ENCODE measurements at places on chromosomes 7 and 10. TPM values are rescaled to one million over a fixed set of nuclear protein-coding genes. Genes with fewer than 3 reads are reported as not detected.

MYL10 gene
- total RNA-seq, result not detected

FAM20C gene
- 24.0 TPM for total RNA-seq

MICALL2 gene
- total RNA-seq, result 12.6 TPM

TCERG1L gene
- not detected for total RNA-seq

DNA sequence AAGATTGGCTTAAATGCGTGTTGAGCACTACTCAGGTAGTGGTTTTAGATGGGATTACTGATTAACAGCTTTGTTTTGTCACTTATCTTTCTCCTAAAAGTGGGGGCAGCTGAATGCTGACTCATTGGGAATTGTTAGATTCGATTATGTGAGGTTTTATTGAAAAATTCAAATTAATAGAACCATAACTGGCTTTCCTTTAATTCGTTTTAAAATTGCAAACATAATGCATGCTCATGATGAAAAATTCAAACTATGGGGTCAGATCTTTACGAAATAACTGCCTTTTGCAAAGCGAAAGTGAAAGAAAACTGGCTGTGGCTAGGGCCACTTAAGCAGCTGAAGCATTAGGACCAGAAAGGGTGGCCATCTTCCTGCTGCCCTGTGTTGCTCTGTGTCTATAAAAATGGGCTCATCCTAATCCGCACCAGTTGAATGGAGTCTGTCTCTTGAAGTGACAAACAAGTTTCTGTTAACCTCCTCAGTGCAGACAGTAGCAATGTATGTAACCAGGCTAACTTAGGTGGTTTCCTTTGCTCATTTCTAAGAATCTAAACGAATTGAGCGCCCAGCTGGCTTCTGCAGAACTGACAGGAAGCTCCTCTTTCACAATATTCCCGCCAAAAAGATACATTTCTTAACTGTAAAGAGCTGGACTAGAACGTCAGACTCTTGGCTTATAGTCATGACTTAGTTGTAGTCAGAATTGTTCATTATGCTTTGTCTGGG is 27.8 kb downstream of the DENND10 start:
- DNase-seq, result peak; percentile 42

CFAP46 gene
- total RNA-seq, result 0.35 TPM

GRCh38 chr7:42099470-42100155 is 137.4 kb downstream of the GLI3 start:
- no peak for DNase-seq

GRCh38 chr10:25261558-25261957 is 86.8 kb downstream of the GPR158 start:
- no peak for DNase-seq

CPN1 gene
- not detected for total RNA-seq

PAX4 gene
- total RNA-seq, result not detected

SGCE gene
- 49.1 TPM for total RNA-seq

DNA sequence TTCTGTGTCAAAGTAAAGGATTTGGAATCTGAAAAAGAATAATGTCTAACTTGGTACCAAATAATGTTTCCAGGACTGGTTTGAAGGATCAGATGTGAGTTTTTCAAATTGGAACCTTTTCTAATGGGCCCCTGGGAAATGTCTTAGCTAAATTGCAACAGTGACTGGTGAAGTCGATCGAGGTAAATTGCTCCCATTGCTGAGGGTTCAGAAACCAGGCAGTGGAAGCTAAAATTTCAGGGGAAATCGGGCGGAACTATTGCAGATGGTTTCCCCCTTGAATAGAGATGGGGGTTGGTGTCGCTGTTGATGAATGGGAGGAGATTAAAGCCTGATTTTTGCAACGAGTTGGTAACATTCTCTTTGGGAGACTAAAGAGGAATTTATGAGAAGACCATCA is 112.7 kb downstream of the SND1 start:
- no peak for DNase-seq

LRIT1 gene
- not detected for total RNA-seq

PRF1 gene
- total RNA-seq, result not detected

DNA sequence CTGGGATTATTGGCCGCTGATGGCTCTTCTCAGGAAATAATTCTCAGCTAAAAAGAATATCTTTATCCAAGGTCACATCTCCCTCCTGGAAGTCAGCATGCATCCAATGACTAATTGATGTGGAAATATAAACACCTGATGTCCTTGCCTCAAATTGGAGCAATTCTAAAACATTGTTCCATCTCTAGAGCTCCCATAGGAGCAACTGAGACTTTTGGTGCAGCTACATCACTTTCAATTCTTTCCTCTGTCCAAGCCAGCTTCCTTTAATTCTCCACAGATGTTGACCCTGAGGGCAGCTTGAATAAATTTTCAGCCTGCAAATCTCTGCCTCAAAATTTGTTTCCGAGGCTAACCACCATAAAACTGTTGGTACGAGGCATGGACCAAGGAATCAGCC is 43.9 kb upstream of the KCND2 start:
- DNase-seq, result no peak

MACC1 gene
- total RNA-seq, result not detected

ZNF777 gene
- 12.3 TPM for total RNA-seq

DNA sequence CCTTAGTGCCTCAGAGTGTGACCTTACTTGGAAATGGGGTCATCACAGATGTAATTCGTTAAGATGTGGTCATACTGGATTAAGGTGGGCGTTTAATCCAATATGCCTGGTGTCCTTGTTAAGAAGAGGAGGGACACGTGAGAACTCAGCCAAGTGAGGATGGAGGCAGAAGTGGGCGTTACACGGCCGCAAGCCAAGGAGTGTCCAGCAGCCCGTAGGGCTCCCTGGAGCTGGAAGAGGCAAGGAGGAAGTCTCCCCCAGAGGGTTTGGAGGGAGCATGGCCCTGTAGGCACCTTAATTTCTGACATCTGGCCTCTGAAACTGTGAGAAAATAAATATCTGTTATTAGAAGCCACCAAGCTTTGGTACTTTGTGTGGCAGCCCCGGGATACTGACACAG is 21.3 kb downstream of the DOCK1 start:
- no peak for DNase-seq

CALN1 gene
- total RNA-seq, result 1.9 TPM

GRCh38 chr10:63833411-63834060 is 312.3 kb downstream of the REEP3 start:
- peak; percentile 7 for DNase-seq

DNA sequence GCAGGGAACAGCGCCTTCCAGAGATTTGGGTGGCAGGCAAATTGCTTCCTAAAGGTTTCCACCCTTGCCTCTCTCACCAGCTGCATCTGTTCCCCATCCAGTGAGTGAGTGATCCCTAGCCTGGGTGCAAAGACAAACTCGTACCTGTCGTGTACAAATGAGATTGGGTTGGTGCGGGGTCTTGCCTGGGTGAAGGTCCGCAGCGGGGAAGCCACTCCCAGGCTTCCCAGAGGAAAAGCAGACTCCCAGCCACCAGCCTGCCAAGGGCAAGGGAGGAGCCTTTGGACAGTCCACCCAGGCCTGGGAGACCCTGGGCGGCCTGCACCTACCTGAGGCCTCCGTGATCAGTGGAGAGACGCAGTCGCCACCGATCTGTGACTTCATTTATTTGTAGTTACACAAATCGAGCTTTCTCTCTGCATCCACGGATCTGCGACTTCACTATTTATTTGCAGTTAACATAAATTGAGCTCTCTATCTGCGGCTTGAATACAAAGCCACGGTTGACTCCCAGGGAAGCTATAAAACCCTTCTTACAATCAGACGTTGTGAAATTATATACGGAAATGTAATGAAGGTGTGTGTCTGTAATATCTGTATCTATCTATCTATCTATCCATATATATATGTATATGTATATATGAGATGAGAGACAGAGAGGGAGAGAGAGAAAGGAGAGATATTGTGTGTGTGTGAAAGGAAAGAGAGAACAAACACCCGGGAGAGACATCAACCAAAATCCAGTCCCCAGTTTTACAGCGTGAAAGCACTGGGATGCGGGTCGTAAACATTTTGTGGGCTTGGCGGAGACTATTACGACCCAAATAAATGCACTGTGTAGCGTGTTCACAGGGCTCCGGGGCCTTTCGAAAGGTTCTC is 3.0 kb upstream of the HOXA7 start:
- no peak for DNase-seq

All from HT1080 (cell line).